Stimulated activated CD4-positive, alpha-beta T cell treated with anti-CD3 and anti-CD28 coated beads, Interleukin-1b, Interleukin-23, amount 100 ng/mL, for 1 hour (primary cell): ENCODE measurements at places on chromosomes 3 and 15.

- DNase-seq = no peak
These were observed 183.2 kb downstream of the P3H2 start for GRCh38 chr3:189937302-189938127.

DNA sequence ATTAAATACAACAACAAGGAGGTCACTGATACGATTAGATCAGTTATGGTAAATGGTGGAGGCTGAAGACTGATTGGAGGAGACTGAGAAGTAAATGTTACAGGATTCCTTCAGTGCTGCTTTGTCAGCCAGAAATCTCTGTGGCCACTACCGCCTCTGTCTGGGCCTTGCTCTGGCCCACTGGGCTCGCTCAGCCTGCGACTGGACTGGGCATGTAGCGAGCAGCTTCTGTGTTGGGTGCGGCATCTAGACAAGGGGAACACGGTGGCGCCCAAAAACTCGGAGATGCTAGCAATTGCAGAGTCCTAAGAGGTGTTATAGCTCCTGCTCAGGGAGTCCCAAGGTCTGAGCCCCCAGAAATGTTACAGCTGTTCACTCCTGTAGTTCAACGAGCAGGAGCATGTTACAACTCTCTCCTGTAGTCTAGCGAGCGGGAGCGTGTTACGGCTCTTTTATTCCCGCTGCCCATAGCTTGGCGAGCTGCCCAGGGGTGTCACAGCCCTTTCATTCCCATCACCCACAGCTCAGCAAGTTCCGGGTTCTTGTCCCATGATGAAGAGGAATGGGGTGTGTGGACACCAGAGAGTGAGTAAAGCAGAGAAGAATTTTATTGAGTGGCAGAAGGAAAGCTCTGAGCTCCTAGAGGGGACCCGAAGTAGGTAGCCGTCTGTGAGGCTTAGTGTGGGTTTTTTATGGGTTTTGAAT, 24.7 kb downstream of the SLC15A2 start:
- no peak for DNase-seq

DNA sequence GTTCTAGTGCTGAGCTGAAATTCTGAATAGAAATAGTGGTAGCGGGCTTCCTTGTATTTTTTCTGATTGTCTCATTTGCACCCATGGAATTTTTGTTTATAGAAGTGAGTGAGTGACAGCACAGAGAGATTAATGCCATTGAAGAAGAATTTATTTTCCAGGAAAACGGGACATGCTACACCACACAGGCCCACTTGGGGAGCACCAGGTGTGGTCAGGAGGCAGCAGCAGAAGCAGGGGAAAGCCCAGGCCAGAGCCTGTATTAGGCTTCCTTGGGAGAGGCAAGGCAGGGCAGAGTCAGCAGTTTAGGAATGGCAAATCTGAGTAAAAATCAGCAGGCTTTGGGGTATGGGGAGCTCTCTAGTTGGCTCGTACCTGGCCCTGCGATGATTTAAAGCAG, 88.4 kb upstream of the ATP11B start:
- DNase-seq = no peak

DNA sequence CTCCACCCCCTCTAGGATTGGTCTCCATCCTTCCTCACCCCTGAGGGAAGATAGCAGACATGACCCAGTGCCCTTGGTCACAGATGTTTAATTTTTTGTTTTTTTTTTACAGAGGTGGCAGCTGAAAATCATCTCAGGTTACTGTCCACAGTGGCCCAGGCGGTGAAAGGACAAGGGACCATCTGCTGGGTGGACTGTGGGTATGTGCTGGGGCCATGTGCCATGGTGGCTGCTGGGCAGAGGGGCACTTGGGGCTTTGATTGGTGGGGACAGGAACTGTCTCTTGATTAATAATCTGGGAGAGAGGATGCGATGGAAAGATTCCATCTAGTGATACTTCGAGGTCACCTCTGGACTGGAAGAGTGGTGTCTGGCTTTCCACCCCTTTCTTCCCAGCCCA, 25.4 kb downstream of the PDIA5 start:
- DNase-seq = no peak

GRCh38 chr3:55974421-55975165, 487.5 kb upstream of the WNT5A start:
- no peak for DNase-seq

DNA sequence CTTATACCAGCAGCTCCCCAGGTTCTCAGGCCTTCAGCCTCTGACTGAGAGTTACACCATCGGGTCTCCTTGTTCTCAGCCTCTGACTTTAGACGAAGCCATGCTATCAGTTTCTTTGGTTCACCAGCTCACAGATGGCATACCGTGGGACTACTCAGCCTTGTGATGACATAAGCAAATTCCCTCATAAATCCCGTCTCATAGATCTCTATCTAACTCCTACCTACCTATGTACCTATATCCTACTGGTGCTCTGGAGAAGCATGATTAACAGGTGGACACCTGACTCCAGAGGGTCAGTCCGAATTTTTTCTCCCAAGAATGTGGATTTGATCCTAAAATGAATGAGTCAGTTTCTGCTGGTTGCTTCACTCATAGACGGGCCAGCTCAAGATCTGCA, 59.1 kb upstream of the CDV3 start:
- no peak for DNase-seq

DNA sequence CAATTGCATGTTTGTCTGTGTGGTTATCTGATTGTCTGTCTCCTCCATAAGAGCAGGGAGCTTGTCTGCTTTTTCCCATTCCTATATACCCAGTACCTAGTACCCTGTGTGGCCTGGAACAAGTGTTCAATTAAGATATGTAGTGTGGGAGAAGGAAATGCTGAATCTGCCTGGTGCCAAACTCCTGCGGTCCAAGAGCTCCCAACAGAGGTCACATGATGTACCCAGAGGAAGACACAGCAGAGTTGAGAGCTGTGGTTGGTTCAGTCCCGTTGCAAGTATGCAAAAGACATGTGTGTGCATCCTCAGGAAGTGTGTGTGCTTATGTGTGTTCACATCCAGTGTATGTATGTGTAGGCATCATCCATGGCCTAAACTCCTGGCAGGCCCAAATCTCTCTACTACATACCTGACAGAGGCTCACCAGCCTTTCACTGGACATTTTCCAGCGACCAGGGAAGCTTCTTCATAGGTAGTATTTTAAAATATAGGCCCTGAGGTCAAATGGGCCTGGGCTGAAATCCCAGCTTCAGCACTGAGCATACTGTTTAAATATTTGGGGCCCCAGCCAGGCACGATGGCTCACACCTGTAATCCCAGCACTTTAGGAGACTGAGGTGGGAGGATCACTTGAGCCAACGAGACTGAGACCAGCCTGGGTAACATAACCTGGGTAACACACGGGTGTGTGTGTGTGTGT, 34.0 kb upstream of the ITGA11 start:
- DNase-seq = no peak

DNA sequence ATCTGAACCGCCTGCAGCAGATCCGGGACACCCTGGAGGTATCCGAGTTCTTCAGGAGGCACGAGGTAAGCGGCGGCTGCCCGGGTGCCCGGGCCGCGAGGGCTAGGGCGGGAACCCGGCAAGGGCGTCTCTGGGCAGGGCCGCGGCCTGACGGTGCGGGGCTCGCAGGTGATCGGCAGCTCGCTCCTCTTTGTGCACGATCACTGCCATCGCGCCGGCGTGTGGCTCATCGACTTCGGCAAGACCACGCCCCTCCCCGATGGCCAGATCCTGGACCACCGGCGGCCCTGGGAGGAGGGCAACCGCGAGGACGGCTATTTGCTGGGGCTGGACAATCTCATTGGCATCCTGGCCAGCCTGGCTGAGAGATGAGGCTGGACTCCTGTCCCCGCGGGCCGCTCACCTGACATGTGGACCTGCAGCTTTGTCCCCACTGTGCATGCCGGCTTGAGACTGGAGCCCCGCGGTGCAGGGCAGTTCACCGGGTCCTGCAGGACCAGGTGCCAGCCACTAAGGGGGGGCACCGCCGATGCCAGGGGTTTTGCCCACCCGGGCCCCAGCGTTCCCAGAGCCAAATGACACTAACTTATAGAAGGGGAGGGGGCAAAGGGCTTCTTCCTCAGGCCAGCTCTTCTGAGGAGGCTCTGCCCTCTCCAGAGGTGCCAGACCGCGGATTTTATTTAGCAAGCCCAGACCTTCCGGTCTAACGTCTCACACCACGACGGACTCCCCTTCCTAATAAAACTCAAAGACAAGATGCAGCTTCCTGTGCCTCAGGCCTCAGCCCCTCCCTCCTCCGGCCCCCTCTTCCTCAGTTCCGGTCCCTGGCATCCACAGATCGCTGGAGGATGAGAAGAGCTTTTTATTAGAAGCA, 9.4 kb downstream of the ITPKA start:
- no peak for DNase-seq

GRCh38 chr15:37101980-37102304, 1.6 kb upstream of the MEIS2 start:
- no peak for DNase-seq

DNA sequence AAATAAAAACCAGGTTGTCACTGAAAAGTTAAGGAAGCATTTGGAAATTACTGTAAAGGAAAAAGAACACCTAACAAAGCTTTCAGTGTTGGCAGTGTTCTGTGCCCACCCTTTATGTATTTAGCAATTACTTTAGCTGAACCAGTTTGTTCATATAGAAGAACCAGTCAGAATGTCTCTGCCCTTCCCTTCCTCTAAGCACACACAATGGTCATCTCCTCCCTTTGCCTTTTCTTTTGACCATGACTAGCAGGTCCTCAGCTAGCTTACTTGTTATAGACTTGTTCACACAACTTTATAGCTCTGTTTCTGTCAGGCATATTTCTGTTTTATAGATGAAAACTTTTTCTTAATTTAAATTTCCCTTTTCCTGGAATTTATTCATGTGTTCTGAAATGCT, 59.6 kb downstream of the AKAP13 start:
- DNase-seq = no peak

GRCh38 chr15:70974004-70974832, 81.6 kb downstream of the LRRC49 start:
- DNase-seq = no peak

DNA sequence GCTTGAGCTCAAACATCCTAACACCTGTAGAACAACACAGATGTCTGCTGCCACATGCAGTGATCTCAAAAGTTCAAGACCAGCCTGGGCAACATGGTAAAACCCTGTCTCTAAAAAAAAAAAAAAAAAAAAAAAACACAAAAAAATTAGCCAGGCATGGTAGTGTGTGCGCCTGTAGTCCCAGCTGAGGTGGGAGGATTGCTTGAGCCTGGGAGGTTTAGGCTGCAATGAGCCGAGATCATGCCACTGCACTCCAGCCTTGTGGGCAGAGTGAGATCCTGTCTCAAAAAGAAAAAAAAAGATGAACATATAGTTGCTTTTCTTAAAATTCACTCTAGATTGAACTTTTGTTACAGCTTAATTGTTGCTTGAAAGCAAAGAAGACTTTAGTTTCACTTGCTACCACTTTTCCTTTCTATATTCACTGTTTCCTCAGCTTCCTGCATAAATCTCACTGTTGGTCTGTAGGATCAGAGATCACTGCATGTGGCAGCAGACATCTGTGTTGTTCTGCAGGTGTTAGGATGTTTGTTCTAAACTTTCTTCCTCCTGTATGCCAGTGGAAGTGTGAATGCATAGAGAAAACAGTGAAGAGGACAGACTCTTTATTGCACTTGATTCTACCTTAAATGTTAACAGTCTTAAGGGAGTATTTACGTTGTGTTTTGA, 12.6 kb downstream of the RAB11A start:
- no peak for DNase-seq

GRCh38 chr3:197465197-197465995, 90.4 kb downstream of the BDH1 start:
- DNase-seq = no peak

- no peak for DNase-seq
These were observed 107.6 kb downstream of the RBPMS2 start for GRCh38 chr15:64667736-64668161.

DNA sequence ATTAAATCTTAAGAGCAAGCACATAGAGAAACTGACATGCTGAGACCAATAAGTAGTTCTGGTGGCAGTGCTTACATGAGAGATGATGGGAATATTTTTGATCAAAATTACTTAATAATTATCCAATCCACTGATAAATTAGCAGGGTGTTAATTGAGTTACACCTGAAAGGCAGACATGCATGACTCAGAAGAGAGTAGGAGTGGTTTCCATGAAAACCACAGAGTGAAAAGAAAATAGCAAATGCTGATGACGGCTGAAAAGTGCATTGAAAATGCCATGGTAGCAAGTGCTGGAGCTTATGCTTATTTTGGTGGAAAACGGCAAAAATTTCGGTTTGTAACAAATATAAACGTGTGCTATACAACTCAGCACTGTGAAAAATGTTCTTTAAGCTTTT, 267.8 kb upstream of the LRRN1 start:
- no peak for DNase-seq

DNA sequence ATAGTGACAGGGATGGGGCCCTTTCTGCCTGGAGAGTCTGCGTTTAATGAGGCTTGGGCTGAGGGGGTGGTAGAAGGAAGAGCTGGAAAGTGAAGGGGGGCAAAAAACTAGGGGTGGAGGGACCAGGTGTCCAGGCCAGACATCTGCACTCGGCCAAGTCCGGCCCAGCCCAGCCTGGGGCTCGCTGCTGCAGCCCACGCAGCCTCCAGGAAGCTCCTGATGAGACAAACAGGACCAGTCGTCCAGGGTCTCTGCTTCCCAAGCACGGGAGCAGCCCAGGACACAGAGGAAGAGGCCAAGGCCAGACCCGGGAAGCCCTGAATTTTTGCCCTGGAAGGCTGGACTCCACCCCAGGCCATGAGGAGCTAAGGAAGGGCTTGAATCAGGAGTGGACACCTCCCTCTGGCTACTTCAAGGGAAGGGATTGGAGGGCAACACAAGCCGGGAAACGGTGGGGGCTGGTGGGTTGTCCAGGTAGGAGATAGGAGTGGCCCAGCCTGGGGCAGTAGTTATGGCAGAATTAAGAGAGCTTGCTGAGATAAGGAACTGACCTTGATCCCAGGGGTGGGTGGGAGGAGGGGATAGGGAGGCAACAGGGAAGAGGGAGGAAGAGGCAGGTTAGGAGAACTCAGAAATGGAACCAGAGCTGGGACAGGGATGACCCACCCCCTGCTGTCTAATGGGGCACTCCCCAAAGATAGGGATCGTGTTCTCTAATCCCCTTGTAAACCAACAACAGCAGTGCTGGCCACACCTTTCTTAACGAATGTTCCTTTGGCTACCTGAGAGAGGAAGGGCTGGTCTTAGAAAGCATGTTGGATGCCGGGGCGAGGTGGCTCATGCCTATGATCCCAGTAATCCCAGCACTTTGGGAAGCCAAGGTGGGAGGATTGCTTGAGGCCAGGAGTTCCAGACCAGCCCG, 89.5 kb downstream of the ANP32A start:
- DNase-seq = no peak

DNA sequence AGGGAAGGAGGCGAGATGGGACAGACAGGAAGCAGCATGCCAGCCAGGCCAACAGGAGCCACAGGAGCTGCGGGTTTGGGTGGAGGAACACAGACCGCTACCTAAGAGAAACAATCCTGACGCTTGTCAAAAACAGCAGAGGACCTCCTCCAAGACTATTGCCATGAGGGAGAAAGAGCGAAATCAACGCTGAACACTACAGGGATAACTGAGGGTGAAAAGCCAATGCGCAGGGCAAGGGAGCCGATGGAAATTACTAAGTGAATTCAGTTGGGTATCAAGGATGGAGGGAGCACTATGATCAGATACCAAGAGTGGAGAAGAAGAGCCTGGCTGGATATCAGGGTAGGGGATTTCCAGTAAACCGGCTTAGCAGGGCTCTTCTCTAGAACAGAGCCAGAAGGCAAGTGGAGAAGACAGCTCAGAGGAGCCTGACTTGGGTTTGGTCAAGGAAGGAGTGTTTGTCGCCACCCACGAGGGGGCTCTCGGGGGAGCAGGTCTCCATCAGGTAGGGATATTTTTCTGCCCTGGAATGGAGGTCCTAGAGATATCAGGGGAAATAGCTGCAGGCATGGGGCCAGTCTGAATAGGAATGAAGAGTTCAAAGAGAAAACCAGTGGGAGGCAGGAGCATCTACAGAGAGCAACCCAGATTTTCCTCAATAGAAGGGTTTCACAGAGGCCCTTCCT, 48.4 kb downstream of the SLC41A3 start:
- DNase-seq = no peak
